ENCODE measurements at places on chromosomes 1 and 21.

DNA sequence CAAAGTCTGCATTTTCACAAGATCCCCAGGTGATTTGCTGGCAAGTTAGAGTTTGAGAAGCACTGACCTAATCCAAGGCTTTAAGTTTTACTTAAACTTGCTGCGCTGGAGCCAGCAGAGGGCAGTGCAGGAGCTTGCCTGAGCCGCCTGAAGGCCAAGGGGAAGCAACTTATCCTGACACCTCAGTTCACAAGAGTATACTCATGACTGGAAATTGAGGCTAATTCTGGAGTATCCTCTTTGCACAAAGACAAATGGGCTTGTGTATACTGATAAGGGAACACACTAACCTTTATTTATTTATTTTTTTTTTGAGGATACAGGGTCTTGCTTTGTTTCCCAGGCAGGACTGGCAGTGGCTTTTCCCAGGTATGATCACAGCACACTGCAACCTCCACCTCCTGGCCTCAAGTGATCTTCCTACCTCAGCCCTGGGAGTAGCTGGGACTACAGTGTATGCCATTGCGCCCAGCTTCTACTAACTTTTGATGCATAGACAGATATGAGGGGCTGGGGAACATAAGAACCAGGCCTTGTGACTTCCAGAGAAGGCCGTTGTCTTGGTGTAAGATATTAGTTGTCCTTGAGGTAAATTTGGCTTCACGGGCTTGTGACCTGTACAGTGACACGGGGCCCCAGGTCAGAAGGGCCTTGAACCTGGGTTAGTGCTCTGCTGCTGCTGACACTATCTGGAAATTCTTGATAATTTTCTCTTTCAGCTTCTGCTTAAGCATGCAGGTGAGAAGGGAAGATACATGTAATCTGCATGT, 29.0 kb upstream of the SLAMF1 start:
- DNase-seq = peak; percentile 88

DNA sequence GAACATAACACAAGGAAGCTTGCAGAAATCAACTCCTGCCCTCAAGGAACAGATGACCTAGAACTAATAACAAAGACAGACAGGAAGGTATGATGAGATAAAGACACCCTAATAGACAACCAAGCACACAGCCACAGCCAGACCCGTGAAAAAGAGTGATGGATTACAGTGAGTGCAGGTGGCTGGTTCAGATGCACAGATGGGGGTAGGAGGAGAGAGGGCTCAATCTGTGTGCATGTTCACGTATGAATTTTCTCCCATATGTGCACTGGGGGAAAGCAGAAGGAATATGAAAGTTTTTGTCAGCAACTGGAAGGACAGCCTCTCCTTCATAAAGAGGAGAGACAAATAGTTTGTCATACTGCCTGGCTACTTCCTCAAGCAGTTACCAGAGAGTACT, 367.1 kb downstream of the PBX1 start:
- peak; percentile 60 for DNase-seq

- peak; percentile 59 for DNase-seq
Observed at GRCh38 chr1:234928642-234929041, 200.0 kb downstream of the TOMM20 start.

GRCh38 chr1:87246436-87246835, 82.2 kb upstream of the LMO4 start:
- DNase-seq = no peak

DNA sequence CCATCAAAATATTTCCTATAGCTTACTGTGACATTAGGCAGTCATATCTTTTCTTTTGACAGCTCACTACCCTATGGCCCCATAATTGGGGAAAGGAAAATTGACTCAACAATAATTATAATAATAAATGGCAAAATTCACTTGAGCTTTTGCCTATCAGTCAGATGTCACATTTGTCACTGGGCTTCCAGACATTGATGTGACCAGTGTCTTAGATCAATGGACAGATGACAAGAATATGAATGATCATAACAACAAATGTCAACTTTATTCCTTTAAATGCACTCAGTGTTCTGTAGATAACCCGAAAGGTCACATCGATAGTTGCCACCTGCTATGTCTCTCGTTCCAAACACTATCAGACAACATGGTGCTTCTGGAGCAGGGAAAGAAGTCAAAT, 266.7 kb downstream of the GPATCH2 start:
- DNase-seq = no peak

GRCh38 chr1:83796409-83796808, 202.5 kb downstream of the TTLL7 start:
- DNase-seq = no peak

GRCh38 chr1:228284148-228284495, 76.3 kb downstream of the OBSCN start:
- DNase-seq = peak; percentile 66

- DNase-seq = no peak
Observed at GRCh38 chr21:43758111-43758641, 17.9 kb downstream of the CSTB start.

- DNase-seq = no peak
Observed at GRCh38 chr1:102241431-102242338, 245.0 kb upstream of the OLFM3 start.

Data from NCI-H82 (cell line).